ENCODE measurements at places on chromosomes 2 and 18.

DNA sequence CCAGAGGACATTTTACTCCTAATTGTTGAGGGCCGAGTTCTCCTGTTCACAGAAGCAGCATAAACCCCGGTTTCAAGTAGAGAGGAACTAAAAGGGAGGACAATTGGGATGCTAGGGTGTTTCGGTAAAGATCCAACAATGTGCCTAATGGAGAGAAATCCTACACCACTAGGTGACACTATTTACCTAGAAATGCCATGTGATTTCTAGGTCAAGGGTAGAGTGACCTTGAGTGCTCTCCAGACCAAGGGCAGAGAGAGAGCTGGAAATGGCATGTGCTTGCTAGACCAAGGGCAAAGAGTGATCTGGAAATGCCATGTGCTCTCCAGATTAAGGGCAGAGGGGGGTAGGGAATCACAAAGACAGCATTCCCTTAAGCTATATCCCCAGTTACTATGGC lies 472.0 kb downstream of the DCDC2C start:
- no peak for DNase-seq

- no peak for DNase-seq
These were observed 182.8 kb upstream of the RAB12 start for GRCh38 chr18:8426401-8426800.

DNA sequence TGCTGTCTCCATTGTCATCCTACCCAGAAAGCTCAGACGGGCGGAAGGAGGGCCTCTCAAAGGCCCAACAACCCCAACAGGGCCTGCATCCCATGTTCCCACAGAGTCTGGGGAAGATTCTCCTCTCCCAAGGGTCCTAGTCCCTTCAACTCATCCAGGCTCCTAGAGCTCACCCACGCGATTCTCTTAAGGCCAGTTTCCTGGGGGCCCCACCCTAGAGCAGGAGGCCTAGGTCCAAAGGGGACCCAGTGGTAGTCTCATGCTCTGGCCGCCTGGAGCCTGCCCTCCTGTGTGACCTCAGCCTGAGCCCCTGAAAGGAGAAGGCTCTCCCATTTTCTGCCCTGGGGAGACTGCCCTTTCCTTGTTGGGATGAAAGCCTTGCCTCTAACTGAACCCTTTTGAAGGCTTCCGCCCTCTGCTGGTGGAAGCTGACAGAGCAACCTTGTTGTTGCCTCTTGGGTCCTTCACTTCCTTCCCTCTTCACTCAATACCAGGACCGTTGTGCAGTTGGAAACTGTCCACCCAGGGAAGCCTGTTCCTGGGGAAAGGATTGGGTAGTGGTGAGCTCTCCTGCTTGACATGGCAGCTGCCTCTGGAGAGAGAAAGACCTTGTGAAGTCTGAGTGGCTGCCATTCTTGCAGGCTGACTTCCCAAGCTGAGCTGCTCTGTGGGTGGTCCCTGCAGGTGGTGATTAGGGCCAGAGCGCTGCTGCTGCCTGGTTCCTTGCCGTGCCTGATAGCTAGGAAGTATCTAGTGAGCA lies 86.0 kb upstream of the ALPP start:
- no peak for DNase-seq

- no peak for DNase-seq
These were observed 3.4 kb downstream of the SERTAD2 start for GRCh38 chr2:64650296-64650695.

Data from stimulated activated CD4-positive, alpha-beta T cell treated with anti-CD3 and anti-CD28 coated beads, TNF-alpha, amount 100 ng/mL, for 48 hours (primary cell).